ENCODE measurements at places on chromosomes 11 and 22. TPM values are rescaled to one million over a fixed set of nuclear protein-coding genes. Genes with fewer than 3 reads are reported as not detected.

SMDT1 gene
- 86.4 TPM for total RNA-seq

FZD4 gene
- 25.0 TPM for total RNA-seq

SCGB1D2 gene
- total RNA-seq, result not detected

SCGB1C1 gene
- total RNA-seq, result not detected

GDPD5 gene
- total RNA-seq, result 14.9 TPM

DNA sequence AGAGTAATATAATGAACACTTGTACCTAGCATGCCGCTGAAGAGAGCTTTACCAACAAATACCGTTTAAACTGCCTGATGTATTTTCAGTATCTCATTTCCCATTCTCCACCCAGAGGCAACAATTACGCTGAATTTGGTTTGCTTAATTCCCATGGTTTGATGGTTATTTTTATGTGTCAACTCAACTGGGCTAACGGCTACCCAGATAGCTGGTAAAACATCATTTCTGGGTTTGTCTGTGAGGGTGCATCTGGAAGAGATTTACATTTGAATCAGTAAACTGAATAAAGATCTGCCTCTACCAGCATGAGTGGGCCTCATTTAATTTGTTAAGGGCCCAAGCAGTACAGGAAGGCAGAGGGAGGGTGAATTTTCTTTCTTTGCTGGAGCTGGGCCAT is 377.9 kb downstream of the DYNC2H1 start:
- no peak for DNase-seq

GRCh38 chr11:72378704-72379383 is 55.5 kb downstream of the CLPB start:
- DNase-seq, result peak; percentile 47

- no peak for DNase-seq
Observed at GRCh38 chr22:37308385-37309200, 26.3 kb downstream of the CYTH4 start.

DNA sequence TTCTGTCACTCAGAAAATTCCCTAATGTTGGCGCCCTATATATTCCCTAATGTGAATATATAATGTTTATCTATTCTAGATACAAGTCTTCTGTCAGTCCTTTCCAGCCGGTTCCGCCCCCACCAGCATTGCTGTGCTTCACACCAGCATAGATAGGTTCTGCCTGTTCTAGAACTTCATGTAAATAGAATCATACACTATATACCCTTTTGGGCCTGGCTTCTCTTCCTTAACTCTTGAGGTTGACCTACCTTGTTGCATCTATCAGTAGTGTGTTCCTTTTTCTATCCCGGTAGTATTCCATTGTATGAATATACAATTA is 34.6 kb downstream of the OTOG start:
- DNase-seq, result no peak

- DNase-seq, result no peak
Observed at GRCh38 chr11:102933627-102934026, 21.9 kb downstream of the MMP13 start.

DNA sequence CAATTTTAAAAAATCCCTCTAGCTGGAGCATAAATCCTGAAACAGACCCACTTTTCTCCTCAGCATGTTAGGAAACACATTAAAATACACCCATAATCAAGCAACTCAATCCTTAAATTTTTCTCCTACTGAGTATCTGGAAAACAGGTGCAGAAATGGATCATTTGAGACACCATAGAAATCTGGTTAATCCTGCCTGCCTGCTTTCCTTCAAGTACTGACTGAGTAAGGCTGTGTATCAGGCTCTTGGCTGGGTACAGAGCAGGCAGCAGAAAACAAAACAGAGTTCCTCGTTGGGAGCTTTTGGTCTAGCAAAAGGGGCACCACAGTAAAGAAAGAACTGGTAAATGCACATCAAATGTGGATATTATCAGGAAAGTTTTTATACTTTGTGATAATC is 1.9 kb downstream of the KCNQ1OT1 start:
- no peak for DNase-seq
